ENCODE measurements at places on chromosomes 2 and 18.

- DNase-seq, result peak; percentile 68
Observed at GRCh38 chr18:40935423-40935822, 1019.6 kb upstream of the PIK3C3 start.

GRCh38 chr2:13822365-13822764, 810.2 kb upstream of the LRATD1 start:
- no peak for DNase-seq

DNA sequence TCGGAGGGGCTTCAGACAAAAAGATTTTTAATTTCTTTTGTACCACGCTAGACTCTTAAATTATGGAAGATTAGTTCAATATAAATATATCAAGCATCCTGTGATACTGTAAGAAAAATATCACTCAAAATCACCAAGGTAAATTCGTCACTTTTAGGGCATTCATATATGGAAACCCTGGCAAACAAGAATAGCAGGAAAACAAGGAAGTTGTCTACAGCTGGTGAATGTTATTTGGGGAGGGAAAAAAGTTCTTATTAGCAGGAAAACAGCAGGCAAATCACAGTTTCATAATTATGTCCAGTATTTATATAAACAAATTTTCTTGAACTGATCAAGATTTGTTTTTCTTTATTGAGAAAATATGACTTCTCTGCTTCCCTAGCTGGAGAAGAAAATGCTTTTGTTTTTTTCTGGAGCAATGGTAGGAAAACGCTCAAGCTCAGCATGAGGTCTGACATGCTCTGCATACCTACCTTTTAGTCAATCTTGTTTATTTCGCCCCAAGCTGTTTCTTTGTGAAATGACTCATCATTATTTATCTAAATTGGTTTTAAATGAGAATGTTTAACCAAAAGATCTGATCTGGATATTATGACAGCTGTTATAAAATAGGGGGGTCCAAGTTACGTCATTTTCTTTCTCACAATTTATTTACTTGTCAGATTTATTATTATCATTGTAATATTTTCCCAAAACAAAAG, 14.7 kb downstream of the LINC00305 start:
- DNase-seq, result no peak

- peak; percentile 11 for DNase-seq
Observed at GRCh38 chr2:200735061-200735460, 76.6 kb upstream of the BZW1 start.

DNA sequence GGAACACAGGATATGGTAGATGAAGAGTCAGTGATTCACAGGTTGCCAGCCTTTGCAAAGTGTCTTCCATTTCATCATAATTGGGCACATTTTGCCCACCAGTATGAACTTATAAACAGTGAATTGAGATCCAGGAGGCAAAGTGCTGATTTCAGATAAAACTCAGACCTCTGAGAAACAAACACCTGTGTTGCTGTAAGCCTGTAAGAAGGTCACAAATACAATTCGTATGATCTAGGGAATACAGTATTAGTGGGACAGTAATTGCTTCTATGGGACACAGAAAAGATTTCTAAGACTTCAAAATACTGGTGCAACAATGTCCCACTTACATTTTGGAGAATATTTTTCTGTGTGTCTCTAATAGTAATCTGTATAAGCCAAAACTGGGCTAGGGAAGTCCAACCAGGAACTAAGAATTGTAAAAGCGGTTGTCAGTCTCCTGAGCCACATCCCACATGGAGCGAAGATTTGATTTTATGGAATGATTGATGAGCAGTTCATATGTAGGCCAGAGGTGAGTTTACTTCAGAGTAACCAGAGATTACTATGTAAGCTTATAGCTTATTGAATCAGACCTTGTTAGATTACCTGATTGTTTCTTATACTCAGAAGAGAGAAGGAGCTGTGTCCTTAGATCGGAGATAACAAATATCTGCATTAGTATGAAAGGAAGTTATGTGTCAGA, 728.4 kb downstream of the LRRTM4 start:
- DNase-seq, result no peak

GRCh38 chr2:180359522-180360282, 352.6 kb upstream of the CWC22 start:
- peak; percentile 15 for DNase-seq

GRCh38 chr2:27962006-27962405, 71.5 kb downstream of the BABAM2 start:
- DNase-seq, result no peak

DNA sequence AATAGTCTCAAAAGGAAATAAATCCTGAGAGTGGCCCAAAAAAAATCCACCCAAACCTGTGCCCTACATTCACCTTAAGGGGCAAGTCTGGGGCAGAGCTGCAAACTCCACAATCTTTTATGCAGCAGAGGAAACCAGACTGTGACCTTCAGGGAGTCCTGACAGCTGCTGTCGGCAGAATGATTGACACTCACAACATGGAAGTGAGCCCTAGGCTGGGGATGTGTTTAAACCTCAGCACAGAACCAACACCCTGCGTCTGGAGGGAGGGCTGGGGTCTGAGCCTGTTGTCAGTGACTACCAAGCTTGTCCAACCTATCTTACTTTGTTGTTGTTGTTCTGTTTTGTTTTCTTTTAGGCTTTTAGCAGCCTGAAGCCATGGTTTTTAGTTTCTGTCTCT, 39.6 kb downstream of the CRACDL start:
- no peak for DNase-seq
